ENCODE measurements at places on chromosomes 4 and X.

GRCh38 chr4:155602351-155603140 is 64.1 kb upstream of the GUCY1A1 start:
- DNase-seq = no peak

DNA sequence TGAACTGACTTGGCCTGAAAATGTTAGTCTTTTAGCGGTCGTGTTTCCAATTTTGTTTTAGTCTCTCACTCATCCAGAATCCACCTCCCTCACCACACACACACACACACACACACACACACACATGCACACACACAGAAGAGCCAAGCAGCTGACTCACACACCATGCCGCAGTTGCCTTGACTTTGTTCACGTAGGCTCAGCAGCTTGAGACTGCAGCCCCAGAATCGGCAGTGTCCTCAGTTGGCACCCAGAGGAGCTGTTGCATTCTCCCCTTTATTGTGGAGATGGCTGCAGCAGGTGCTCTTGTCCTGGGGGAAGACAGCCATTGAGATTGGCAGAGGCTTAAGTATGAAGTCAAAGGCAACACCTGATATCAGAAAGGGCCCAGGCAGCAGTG is 20.9 kb upstream of the XPNPEP2 start:
- peak; percentile 53 for DNase-seq

DNA sequence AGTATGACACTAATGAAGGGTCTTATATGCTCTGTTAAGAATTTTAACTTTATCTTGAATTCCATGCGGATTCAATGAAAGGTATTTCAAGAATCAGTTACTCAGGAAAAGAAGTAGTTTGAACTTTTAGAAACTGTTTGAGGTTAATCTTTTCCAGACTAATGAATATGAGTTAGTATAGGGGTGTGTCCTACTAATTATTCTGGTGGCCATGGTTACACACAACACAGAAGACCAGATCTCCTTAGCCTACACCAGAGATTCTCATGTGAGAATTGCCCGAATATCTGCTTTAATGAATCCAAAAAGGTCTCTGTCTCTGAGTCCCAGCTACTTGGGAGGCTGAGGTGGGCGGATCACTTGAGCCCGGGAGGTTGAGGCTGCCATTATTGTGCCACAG is 100.4 kb downstream of the MMRN1 start:
- DNase-seq = no peak

DNA sequence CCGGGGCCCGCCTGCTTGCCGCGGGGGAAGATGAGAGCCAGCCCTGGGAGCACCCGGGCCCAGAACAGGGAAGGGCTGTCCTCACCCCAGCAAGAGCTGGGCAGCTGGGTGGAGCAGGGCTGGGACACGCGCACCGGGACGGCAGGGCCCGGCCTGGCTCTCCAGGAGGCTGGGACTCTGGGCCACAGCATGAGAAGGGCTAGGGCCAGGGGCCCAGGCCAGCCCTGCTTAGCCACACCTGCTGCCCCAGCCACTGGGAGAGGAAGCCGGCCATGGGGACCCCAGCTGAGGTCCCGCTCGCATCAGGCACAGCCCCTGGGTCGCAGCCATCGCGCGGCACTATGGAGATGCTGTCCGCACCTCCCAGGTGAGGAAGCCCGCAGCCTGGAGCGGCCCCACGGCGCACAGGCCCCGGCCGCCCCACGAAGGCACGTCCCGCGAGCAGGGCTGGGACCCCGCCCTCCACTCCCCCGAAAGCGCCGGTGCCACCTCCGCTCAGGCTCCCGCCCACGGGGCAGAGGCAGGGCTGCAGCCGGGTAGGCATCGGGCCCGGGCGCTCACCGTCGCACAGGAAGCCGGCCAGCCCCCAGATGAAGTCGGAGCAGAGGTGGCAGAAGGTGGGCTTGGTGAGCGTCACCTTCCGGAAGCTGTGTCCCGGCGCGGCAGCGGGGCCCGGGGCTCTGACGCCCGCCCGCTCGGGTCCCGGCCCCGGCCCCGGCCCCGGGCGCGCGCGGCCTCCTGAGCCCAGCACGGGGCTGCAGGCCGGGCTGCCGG is 531 bp downstream of the DGKQ start:
- DNase-seq = peak; percentile 89

All from H7 (cell line).